Esophagus squamous epithelium (tissue), 5 donors: ENCODE measurements at places on chromosomes 7 and 10.

DNA sequence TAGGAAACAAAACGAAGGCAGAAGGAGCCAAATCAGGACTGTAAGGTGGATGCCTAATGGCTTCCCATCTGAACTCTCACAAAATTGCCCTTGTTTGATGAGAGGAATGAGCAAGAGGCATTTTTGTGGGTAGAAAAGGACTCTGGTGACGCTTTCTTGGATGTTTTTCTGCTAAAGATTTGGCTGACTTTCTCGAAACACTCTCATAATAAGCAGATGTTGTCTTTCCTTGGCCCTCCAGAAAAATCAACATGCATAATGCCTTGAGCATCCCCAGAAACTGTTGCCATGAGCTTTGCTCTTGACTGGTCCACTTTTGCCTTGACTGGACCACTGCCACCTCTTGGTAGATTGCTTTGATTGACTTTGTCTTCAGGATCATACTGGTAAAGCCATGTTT, 13.5 kb downstream of the PTPN12 start:
- DNase-seq = no peak

DNA sequence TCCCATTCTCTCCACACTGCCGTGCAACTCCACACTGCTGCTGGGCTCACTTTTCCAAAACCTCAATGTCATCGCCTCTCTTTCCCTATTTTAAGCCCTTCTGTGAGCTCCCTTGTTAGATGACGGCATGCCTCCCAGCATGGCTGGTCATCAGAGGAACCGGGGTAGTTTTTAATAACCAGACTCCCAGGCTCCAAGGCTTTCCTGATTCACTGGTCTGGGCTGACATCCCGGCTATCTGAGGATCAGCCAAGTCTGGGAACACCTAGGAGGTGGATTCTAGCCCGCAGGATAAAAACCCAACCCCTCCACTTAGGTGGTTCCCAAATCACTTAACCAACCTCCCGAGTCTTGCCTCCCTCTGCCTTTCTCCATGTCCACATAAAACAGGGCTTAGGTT, 295.4 kb upstream of the FZD8 start:
- DNase-seq = no peak

DNA sequence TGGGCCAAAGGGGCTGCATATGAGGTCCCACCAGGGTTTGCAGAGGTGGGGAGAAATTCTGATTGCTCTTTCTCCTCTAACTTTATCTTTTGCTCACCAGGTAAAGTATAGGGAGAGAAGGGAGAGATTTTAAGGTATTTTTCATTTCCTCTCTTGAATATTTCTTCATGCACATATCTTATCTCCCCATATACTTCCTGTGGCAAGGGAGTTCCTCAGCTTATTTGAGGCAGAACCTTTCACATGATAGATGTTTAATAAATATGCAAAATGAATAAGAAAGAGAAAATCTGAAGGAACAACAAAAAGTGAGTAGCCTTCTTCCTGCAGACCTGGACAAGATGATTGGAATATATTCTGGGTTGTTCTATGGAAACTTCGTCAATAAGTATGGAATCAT, 67.4 kb upstream of the PDCD4 start:
- DNase-seq = no peak

DNA sequence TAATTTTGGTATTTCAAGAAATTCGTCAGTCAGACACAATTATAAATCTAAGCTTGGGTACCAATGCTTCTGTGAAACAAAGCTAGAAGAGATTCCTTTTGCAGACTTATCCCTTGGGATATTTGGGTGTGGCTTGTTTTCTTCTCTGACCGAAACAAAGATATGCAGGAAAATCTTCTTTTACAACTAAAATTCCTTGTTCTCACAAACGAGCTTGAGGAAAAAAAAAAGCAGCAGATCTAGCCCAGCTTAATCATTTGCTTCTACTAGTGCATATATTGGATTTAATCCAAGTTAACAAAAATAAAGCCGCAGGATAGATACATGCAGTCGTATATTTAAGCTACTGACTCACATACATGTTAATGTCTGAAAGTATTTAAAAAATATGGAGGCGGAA, 104.2 kb downstream of the PRTFDC1 start:
- no peak for DNase-seq

- DNase-seq = no peak
Observed at GRCh38 chr7:36084485-36085091, 68.5 kb upstream of the EEPD1 start.

DNA sequence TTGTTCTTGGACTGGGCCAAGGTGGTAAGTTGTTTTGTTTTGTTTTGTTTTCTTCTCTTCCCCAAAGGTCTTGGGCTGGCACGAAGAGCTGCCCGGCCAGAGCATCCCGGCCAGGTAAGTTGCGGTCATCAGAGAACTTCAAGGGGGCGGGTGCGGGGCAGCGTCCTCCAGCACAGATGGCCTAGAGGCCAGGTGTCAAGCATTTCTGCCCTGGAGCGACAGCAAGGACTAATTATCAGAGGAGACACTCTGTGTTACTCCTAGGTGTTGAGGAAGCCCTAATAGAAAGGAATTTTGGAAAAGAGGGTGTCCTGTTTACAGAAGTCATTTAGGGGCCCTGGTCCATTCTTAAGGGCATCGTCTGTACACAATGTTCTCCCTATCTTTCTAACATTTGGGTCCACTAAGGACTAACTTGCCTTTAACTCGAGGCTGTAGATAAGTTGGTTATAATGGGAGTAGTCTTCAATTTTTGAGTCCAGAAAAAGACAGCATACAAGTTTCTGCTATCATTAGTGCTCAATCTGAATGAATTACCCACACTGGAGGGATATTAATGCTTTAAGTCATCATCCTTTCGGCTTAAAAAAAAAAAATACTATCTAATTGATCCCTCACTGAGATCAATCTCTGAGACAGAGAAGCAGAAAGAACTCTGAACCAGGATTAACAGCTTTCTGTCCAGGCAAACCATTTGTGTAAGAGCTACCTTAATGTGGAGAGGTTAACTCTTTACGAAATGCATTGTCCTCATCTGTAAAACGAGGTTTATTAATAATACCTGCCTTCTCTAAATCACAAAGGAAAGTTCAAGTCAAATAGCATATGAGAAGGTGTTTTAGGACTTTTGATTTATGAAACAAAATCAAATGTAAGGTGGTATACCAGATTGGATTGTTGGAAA, 1.5 kb downstream of the ITGB8 start:
- DNase-seq = no peak

DNA sequence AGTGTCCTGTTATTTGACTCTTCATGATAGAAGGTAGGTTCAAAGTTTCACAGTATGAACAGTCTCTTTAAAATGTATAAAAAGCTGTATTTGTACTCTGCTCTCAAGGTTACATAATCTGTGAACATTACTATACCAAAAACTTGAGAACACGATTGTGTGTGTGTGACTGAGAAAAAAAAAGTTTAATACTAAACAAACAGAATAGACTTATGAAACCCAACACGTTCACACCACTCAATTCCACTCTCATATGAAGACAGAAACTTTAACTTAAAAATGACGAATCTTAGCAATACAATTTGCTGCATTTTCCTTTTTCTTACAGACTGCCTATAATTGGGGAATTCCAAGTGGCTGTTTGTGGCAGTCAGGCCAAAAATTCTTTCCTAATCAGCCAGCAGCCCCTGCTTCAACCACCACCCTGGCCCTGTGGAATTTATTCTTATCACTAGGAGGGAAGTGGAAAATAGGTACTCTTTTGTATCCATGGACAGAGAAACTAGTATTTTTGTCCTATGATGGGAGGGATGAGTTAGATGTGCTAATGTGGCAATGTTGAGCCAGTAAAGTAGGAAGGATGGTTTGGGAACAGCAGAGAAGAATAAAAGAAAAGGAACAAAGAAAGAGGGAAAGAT, 42.8 kb downstream of the MINDY3 start:
- DNase-seq = no peak

GRCh38 chr7:123715198-123715597, 33.6 kb downstream of the WASL start:
- DNase-seq = no peak

DNA sequence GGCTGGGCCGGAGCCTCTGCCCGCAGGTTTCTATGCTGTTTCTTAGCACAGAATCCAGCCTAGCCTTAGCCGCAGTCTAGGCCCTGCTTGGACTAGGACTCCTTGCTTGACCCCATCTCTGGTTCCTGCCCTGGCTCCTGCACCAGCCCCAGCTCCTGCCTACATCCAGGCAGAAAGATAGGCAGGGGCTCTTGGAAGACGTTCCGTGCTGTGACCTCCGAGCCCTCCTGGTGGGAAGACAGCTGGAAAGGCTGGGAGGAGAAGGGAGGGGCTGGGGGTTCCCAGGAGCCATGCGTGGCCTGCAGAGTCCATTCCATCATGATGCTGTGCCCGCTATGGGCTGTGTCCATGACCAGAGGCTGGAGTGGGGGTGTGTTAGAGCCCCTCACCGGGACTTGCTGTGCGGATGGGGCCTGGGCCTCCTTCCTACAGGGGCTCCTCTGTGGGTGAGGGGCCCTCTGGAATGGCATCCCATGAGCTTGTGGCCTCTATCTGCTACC, 26.2 kb downstream of the RAMP3 start:
- no peak for DNase-seq
